ENCODE measurements at places on chromosomes 2 and 18.

GRCh38 chr18:6708890-6709289 is 20.6 kb upstream of the ARHGAP28 start:
- no peak for DNase-seq

- DNase-seq: no peak
Measured at GRCh38 chr2:189661957-189662321, 680 bp downstream of the ASNSD1 start.

- no peak for DNase-seq
Measured at GRCh38 chr18:29188760-29189159, 1011.8 kb upstream of the CDH2 start.

- no peak for DNase-seq
Measured at GRCh38 chr18:55997151-55997561, 409.2 kb upstream of the TCF4 start.

GRCh38 chr2:134021830-134022524 is 231.9 kb upstream of the MGAT5 start:
- no peak for DNase-seq

- peak; percentile 8 for DNase-seq
Measured at GRCh38 chr2:122634256-122634655, 878.8 kb downstream of the TSN start.

DNA sequence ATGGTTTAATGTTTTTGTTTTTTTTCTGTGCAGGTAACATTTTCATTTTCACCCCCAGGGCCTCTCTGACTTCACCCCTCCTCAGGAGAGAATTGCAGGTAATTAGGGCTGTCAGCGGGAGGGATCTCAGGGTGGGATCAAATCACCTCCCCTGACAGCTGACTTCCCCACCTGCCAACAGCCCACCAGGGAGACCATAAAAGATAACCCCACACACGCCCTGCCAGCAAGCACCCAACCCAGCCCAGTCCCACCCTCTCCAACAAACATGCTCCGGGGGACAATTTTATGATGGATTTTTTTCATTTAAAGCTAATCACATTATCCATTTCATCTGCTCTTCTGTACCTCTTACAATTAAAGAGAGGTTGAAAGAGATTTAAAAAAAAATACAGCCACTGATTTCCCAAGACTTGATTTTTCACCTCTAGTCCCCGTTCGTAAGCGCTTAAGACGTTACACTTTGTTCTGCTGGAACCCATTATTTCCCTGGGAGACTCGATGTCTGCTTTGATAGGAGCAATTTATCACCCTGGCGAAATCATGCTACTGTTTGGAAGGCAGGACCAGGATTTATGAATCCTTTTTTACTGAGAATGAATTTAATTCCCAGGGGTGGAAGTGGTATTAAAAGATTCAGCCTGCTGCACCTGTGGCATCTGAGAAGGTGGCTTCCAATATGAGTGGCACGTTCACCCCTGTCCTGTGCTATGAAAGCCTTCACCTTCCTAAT is 232.9 kb upstream of the ID2 start:
- DNase-seq: no peak

DNA sequence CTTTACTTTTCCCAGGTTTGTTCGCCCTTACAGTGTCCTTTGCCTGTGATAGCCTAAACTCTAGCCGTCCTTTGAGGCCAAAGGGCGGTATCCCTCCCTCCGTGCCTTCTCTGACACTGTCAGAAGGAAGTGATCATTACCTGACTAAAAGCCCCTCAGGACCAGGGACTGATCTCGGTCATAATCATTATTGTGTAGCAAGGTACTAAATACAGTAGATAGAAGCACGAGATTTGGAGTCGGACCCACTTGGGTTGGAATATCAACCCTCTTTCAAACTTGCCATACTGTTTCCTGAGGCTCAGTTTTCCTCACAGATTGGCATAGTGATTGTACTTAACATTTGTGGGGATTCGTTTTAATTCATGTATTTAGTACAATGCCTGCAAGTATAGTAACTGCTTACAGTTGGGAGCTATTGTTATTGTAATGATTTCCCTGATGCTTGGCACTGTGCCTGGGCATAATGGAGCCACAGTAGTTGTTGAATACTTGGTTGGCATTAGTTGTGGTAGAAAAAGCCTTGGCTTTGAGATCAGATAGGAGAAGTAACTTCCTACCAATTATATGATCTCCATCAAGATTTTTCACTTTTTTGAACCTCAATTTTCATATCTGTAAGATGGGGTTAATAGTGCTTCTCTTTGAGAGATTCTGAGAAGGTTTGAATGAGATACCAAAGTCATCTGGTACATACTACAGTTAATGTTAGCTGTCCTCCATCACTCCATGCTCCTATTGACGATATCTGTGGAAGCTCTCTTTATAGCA is 836 bp downstream of the STK11IP start:
- no peak for DNase-seq
